Lower lobe of right lung (tissue), 2 donors: ENCODE measurements at places on chromosomes 2 and 18. TPM values are rescaled to one million over a fixed set of nuclear protein-coding genes. Genes with fewer than 3 reads are reported as not detected.
A peak's percentile ranks its signal among the peaks of the same experiment; 100 is the strongest.

The CHRNG gene
- total RNA-seq: not detected

The SPHKAP gene
- total RNA-seq: 0.06 TPM

The ASXL3 gene
- total RNA-seq: 1.4 TPM

GRCh38 chr2:65586516-65586915, 154.1 kb upstream of the SPRED2 start:
- no peak for DNase-seq

- no peak for DNase-seq
These were observed 19.4 kb downstream of the KCNG2 start for GRCh38 chr18:79816981-79817606.

- DNase-seq: peak; percentile 82
These were observed 40.1 kb downstream of the ODC1 start for GRCh38 chr2:10407841-10408648.

- no peak for DNase-seq
These were observed 22.7 kb upstream of the SPR start for GRCh38 chr2:72864500-72864899.

GRCh38 chr18:76504749-76505148, 9.7 kb upstream of the ZNF516 start:
- DNase-seq: no peak

DNA sequence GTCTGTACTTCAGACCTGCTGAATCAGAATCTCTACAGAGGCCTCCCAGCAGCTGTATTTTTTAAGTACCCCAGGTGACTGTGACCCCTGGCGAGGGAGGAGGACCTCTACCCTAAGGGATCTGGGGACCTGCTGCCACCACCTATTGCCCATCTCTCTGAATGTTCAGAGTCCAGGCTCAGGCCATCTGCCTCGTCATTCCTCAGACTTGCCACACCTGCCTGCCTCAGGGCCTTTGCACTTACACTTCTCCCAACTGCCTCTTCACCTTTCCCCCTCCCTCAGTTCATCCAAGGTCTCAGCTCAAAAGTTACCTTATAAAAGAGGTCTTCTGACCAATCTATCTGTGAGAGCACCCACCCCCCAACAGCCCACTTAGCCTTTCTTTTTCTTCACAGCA, 21.5 kb downstream of the UXS1 start:
- DNase-seq: no peak

GRCh38 chr2:98649135-98649991, 41.0 kb downstream of the UNC50 start:
- peak; percentile 65 for DNase-seq

GRCh38 chr2:162826921-162827320, 11.6 kb downstream of the KCNH7 start:
- no peak for DNase-seq
